ENCODE measurements at places on chromosomes 16 and 17. TPM values are rescaled to one million over a fixed set of nuclear protein-coding genes. Genes with fewer than 3 reads are reported as not detected.

- ATAC-seq: no peak
These were observed 488 bp downstream of the SENP3 start for GRCh38 chr17:7562208-7562605.

DNA sequence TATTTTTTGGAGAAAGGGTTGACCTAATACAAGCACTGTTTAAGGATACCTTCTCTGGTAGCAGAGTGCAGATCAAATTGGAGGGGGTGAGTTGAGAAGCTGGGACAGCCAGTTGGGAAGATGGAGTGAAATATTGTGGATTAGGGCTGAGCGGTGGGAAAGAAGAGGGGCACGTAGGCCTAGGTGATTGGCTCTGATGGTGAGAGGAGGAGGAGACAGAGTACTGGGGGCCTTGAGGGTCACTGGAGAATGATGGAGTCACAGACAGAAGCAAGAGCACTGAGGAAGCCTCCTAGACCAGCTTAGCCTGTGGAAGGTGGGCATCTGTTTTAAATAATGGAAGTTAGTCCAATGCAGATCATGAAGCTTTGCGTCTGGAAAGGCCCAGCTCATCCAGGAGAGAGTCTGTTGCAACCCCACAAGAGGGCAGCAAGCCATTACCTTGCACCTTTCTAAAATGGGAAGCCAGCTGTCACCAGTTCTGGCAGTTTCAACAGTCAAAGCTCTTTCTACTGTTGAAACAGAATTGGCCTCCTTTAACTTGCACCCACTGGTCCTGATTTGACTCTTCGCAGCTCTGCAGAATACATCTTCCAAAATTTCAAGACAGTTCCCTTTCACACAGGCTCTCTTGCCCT is 11.8 kb downstream of the SLC9A5 start:
- ATAC-seq: no peak

ZNF423 gene
- total RNA-seq: 7.0 TPM

DNA sequence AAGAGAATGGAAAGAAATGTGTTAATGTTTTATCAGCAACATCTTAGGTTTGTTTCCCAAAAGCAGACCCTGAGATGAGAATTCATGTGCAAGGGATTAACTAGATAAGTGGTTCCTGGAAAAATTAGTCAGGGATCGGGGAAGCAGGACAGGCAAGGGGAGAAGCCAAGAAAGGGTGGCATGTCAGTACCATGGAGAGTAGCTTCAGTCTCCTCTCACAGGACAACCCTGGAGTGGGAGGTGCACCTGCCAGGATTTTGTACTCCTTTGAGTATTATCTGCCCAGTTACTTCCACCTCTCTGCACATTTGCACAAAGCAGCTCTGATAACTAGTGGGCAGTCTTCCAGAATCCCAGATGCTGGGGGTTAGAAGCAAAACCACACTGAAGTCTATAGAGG is 117.0 kb downstream of the RGS9 start:
- no peak for ATAC-seq

DNA sequence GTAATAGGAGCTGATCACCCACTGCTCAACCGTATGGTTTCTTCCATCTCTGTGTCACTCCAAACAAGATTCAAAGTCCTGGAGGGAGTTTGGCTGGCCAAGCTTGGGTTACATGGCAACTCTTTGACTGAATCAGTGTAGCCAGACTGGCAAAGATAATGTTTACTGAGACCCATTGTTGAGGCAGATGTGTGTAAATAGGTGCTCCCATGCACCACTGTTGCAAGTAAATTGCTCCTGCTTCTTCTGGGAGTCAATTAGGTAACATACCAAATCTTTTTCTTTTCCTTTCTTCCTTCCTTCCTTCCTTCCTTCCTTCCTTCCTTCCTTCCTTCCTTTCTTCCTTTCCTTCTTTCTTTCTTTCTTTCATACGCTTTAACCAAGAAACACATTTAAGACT is 86.3 kb upstream of the DHX40 start:
- ATAC-seq: no peak

GRCh38 chr16:64712026-64712425 is 409.8 kb downstream of the CDH11 start:
- no peak for ATAC-seq

- no peak for ATAC-seq
These were observed 82.1 kb downstream of the ZNF423 start for GRCh38 chr16:49773534-49774475.

CLDN9 gene
- total RNA-seq: not detected

- ATAC-seq: no peak
These were observed 371.2 kb downstream of the NPIPA8 start for GRCh38 chr16:17965133-17965900.

GRCh38 chr16:83994703-83995102 is 26.7 kb downstream of the NECAB2 start:
- ATAC-seq: no peak

ERN1 gene
- 12.5 TPM for total RNA-seq

DNA sequence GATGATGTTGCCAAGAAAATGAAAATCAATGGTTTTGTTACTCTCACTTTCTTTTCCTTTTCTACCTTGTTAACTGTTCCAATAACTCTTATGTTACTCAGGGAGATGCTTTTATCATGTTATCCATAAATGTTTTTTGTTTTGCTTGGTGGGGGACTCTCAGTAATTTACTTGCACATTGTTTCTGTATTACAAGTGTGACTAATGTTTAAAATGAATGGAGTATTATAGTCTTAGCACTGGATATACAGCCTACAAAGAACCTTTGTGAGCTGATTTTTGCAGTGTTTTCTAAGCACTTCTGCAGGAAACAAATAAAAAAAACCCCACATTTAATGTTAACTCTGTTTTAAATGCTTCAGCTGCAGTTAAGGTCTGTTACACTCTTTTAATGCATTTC is 12.1 kb downstream of the VMP1 start:
- no peak for ATAC-seq

NHLRC4 gene
- total RNA-seq: 2.9 TPM

- no peak for ATAC-seq
These were observed 86.4 kb downstream of the HAPSTR1 start for GRCh38 chr16:9177861-9178260.

SLC47A1 gene
- total RNA-seq: 1.4 TPM
